ENCODE measurements at places on chromosomes 7 and 10.

GRCh38 chr7:150975536-150976319 lies 2.4 kb downstream of the KCNH2 start:
- no peak for DNase-seq

GRCh38 chr7:103764901-103765300 lies 224.6 kb downstream of the RELN start:
- DNase-seq = peak; percentile 28

- DNase-seq = no peak
Observed at GRCh38 chr10:7365027-7365745, 45.6 kb downstream of the SFMBT2 start.

GRCh38 chr10:13492493-13493180 lies 36.2 kb downstream of the BEND7 start:
- DNase-seq = no peak

DNA sequence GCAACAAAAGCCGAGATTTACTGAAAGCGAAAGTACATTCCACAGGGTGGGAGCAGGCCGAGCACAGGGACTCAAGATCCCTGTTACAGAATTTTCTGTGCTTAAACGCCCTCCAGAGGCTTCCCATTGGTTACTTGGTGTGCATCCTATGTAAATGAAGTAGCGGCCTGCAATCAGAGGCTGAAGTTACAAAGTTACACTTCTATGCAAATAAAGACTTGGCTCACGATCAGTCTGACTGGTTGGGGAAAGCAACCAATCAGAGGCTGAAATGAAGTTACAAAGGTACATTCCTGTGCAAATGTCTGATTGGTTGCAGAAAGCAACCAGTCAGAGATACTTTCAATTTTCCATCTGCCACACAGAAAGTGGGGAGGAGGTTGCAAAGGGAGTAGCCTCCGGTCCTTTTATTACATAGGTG lies 4.1 kb downstream of the ACBD7 start:
- peak; percentile 82 for DNase-seq

- DNase-seq = no peak
Observed at GRCh38 chr7:48316768-48317167, 145.5 kb downstream of the ABCA13 start.

DNA sequence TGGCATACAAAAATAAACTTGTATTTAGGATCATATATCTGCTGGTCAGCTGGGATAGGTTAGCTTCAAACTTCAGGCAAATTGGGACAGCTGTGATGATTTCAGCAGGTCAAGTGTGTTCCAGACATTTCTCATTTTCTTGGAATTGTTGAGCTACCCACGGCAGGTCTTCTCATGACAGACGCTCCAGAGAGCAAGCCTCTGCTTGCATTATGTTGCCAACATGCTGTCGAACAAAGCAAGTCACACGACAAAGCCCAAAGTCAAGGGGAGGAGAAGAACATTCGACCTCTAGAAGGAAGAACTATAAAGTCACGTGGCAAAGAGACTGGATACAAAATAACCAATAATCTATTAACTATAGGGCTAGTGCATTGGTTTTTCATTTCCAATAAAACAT lies 103.5 kb downstream of the RAB18 start:
- DNase-seq = no peak

GRCh38 chr10:76080451-76080850 lies 649.0 kb downstream of the LRMDA start:
- no peak for DNase-seq

DNA sequence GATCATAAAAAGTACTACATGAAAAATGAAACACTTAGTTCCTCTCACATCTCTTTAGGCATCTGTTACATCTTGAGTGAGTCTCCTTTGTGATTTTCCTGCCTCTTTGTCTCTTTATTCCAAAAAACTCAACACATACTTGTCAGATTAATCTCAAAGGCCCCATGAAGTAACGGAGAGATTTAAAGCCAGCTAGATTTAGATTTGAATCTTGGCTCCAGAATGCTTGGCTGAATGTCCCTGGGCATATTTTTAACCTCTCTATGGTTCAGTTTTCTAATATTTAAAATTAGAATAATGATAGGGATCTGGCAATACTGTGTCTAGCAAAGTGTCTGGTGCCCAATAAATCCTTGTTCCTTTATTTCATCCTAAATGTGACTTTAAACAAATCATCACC lies 140.0 kb downstream of the DGKB start:
- DNase-seq = no peak

DNA sequence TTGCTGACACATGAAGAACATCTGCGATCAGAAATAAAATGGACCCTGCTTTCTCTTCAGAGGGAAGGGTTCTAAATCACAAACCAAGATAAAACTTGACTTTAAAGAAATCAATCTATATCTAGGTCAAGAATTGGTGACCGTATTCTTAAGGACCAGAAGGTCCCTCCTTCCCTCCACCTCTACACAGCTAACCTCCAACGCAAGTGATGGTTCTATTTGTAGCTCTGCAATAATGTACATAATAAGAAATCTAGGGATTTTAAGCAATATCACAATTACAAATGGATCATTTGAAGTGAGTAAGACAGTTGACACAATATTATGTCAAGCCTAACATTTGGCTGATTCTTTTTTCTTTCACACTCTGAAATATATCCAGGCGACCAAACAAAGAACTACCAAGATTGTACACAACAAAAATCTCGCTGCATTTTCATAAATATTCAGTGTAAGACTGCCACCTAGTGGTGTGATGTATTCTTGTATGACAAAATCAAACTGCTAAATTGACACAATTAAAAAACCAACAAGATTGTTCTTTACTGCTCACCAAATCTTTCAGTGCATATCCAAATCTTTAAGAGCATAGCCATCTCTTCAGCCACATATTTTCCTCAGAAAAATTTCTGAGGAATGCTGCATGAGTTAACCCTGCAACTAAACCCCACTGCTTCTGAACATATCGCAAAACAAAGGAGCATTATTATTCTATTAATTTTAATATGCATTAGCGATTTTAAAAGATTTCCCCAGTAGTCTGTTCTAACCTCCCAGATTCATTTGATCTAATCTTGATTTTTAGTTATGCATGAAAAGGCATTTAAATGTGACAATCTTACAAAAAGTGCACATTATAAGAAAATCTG lies 44.5 kb downstream of the ICA1 start:
- DNase-seq = peak; percentile 90

Measured in neural progenitor cell (in vitro differentiated cells).